Stimulated activated CD4-positive, alpha-beta T cell treated with anti-CD3 and anti-CD28 coated beads, Interleukin-1b, Interleukin-23, amount 100 ng/mL, for 1 hour (primary cell): ENCODE measurements at places on chromosomes 6 and 20.

DNA sequence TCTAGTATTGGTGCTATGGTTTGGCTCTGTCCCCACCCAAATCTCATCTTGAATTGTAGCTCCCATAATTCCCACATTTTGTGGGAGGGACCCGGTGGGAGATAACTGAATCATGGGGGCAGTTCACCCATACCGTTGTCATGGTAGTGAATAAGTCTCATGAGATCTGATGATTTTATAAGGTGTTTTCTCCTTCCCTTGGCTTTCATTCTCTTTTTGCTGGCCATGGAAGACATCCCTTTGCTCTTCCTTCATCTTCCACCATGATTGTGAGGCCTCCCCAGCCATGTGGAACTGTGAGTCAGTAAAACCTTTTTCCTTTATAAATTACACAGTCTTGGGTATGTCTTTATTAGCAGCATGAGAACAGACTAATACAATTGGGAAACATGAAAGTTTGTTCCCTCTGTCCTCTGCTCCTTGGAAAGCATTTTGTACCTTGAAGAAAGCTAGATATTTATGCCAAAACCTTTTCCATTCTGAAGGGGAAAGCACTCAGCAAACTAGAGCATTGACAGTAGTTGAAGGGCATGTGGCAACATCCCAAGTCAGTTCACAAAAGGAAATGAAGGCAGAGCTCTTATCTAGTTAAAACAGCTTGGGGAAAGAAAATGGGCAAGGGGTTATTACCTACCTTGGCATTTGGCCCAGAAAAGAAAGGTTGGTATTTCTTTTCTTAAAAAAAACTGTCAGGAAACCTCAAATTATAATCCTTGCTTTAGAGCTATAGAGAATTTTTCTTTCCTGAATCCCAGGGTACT lies 10.7 kb upstream of the TNFAIP3 start:
- DNase-seq = no peak

DNA sequence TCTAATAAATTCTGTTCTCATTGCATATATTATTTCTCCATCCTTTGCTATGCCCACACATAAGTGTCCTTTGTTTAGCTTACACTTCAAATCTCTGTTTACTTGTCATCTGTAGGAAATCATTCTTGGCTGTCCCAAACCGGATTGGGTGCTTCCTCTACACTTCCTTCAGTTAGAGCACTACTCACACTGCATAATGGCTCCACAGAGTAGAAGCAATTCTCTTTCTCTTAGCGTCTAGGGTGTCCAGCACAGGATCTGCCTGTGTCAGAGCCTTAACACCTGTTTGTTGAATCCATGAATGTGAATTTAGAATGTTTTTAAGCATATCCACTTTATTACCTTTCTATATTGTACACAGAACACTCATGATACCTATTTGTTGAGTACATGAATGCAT lies 87.0 kb upstream of the BMP2 start:
- no peak for DNase-seq

GRCh38 chr6:82646231-82646615 lies 282.6 kb downstream of the TPBG start:
- no peak for DNase-seq

DNA sequence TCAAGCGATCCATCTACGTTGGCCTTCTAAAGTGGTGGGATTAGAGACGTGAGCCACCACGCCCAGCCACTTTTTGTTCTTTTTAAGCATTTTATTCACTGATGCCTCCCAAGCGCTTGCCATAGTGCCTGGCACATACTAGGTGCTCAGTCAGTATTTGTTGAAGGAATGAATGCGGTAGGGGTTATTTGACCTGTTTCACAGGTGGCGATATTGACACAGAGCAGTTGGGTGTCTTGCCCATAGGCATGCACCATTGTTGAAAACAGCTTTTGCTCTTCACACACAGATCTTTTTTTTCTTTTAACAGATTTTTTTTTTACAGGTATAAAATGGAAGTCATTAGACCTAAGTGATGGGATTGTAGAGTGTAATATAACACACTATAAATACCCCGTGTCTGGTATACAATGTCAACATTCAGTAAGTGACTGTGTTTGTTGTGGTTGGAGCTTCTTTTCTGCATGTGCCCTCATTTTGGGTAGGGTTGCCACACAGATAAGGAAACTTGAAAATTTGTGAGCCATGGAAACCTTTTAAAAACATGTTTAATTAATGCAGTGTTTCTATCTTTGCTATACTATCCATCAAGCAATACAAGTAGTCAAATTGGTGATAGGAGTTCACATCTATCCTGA lies 24.8 kb downstream of the RREB1 start:
- DNase-seq = no peak

DNA sequence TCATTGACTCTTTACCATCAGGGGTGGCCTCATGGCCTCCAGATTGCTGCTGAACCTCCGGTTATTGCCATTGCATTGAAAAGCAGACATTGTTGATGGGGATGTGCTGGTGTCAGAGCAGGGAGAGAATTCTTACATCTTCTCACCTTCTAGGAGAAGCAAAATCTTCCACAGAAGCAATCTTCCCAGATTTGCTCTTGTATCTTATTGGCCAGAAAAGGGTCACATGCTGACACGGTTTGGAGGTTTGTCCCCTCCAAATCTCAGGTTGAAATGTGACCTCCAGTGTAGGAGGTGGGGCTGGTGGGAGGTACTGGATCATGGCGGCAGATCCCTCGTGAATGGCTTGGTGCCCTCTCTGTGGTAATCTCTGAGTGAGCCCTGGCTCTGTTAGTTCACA lies 10.7 kb downstream of the TP53RK start:
- DNase-seq = no peak

- DNase-seq = no peak
Measured at GRCh38 chr6:154878871-154879491, 116.1 kb upstream of the TIAM2 start.

DNA sequence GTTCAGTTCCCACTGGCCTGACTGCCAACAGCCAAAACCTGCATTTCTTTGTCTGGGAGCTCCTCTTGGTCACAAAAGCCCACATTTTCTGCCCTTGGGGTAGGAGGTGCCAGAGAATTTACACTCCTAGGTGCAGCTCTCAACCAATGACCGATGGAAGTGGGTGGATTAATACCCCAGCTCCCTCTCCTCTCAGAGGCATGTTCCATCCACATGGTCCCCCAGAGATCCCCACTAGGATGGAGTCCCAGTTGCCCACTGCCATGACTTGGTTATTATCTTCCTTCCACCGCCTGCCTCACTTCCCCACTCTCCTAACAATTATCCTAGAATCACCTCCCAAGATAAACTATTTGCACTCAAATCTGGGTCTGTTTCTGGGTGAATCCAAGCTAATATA lies 111.1 kb upstream of the RIN2 start:
- no peak for DNase-seq

DNA sequence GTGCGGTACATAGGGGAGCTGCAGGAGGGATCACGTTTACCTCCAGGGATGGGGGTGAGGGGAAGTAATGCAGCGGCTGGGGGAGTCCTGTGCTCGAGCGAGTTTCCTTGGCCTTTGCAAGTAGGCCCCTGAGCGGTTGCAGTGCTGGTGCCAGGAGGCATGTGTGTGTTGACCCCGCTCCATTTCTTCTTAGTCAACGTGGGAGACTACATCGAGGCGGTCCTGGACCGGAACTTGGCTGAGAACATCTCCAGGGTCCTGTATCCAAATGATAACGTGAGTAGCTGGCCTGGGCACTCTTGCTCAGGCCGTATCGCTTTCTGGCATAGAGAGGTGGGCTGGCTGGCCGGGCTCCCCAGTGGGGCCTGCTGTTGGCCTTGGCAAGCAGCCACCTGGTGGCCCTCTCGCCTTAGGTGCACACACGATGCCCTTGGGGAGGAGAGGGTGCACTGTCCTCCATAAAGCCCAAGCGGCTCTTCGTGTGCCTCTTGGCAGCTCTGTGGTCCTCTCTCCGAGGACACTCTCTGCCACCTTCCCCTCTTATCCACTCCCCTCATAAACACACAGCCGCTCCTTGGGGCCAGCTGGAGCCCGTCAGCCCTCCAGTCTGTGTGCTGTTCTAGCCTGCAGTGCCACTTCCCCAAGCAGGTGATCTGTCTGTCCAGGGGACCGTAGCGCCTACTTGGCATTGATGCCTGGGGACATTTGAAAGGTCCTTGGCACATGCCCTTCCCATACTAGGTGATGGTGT lies 29.3 kb downstream of the PYGB start:
- no peak for DNase-seq

- no peak for DNase-seq
Measured at GRCh38 chr6:48961781-48962415, 501.2 kb downstream of the MMUT start.

DNA sequence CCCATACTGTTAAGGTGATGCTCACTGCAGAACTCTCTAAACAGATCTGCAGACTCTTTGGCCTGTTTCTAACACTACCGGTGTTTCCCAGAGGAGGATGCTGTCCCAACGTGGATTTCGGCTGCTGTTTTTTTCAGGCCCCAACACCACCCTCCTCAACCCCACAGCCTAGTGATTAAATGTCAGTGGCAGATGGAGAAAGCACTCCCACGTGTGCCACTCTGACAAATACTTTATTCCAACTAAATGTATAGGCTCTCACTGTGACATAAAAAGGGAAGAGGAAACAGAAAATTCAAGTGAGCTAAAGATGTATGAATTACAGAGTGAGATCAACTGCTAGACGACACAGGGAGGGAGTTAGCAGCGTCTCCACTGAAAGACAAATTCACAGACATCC lies 3.6 kb downstream of the TBC1D20 start:
- no peak for DNase-seq

GRCh38 chr6:74182992-74183391 lies 487.0 kb downstream of the CD109 start:
- DNase-seq = no peak

- no peak for DNase-seq
Measured at GRCh38 chr6:128024046-128024445, 123.2 kb upstream of the THEMIS start.

GRCh38 chr6:1212919-1213318 lies 99.0 kb upstream of the FOXQ1 start:
- no peak for DNase-seq

- DNase-seq = no peak
Measured at GRCh38 chr6:144849920-144850319, 564.8 kb downstream of the UTRN start.

DNA sequence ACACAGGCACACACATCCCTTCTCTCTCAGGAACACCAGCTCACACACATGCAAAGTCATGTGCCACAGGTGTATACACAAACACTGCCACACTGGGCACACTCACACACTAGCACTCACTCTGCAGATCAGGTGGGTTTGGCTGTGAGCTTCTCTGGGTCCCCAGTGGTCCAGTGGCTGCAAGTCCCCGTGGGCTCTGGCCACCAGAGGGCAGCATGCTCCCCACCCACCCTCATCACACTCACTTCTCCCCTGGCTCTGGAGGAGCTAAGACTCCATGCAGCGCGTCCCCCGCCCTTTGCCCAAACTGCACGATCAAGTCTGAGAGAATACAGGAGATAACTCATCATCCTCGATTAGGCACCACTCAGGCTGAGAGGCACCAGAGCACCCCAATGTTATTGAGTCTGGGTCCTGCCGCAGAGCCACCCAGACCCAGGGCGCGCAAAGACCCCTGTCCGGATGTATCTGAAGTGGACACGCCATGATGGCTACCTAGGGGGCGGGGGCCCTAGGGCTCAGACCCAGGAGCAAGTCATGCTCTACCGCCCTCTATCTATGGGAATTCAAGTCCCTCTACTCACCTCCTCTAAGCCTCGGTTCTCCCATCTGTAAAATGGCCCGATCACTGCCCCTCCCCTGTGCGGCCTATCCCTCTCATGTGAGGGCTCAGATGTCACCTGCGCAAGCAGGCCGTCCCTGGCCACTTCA lies 90.5 kb downstream of the GRM4 start:
- peak; percentile 18 for DNase-seq

DNA sequence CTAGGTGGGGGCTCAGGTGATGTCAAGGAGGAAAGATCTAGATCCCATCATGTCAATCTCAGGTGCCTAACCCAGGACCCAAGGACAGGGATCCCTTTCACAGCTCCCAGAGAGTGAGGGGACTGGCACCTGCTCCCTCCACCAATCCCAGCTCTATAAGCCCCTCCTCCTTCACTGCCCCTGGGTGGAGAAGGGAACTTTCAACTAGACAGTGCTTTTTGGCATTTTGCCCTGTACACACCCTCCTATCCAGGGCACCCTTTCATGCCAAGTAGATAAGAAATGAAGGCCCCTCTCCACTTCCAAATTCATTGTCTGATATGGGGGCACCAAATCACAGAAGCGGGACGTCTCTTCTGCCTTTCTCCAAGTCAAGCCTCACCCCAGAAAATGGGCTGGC lies 61.6 kb downstream of the MDGA1 start:
- DNase-seq = no peak

GRCh38 chr20:17225851-17226409 lies 910 bp upstream of the PCSK2 start:
- no peak for DNase-seq
